Naive thymus-derived CD8-positive, alpha-beta T cell (primary cell): ENCODE measurements at places on chromosomes 1 and 21. TPM values are rescaled to one million over a fixed set of nuclear protein-coding genes. Genes with fewer than 3 reads are reported as not detected.

DNA sequence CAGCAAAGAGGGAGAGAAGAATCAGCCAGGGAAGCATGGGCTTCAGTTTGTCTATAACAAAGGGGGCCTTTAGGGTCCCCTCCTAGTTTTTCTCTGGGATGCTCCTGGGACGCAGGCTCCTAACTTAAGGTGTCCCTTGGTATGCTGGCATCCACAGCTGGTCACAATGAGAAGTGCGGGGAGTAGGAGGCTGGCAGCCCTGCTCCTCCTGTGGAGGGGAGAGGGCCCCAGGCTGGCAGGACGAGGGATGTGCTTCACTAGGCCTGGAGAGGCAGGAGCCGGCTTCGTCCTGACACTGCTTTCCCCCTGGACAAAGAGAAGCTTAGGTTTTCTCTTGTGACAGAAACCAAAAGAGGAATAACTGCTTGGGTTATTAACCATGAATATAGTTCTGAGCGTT is 67.6 kb downstream of the NENF start:
- DNase-seq, result no peak

- no peak for DNase-seq
Measured at GRCh38 chr1:147316968-147317367, 74.5 kb downstream of the CHD1L start.

DNA sequence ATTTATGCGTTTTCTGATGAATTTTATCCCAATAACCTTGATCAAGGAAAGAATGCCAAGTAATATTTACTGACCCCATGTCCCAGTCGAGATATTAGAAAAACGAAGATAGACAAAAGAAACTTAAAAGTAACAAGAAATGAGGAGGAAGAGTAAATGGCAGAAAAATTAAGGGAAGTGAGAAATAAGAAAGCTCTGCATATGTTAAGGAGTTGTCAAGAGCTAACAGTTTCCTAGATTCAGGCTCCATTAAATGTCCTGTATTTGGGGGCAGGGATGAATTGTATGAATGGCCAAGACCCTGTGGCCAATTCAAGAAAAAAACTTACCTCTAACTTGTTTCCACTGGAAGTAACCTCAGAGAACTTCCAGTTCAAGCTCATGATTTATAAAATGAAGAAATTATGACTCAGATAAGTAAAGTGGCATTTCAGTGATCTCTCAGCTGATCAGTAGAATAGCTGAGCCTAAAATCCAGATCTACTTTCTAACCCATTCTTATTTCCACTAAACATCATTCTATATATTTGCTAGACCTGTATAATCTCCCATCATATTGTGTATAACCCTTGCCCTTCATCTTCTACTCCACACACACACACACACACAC is 73.2 kb downstream of the ZC3H11B start:
- DNase-seq, result no peak

DNA sequence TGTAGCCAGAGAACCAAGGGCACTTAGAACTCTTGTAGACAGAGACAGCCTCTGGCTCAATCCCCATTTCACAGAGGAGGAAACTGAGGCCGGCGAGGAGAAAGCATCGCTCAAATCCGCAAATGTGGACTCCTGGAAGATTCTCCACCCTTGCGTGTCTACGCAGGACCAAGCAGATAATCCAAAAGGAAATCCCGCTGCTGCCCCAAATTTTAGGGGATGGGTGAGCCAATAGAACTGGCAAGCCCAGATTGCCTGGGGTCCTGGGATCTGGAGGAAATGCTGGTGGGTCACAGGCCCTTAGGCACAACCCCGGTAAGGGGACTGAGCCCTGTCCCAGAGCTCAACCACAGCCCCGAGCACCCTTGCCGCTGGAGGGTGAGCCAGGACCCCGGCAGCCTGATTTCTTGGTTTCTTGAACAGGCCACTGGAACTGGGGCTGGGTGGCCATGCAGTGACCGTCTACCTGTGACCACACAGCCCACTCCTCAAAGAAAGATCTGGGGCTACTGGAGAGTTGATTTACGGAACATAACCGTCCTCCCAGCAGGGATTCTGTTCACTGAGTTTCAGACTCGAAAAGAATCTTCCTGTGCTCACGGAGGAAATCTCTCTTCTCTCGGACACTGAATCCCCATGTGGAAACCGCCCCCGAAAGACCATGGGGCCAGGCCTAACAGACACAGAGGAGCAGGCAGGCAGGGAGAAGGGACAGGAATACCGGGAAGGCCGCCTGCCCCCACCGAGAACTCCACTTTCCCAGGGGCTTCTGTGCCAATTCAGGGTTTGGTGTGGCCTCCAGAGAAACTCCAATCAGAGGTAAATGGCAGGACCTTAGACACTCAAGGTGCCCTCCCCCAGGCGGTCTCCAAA is 238.4 kb downstream of the NPHP4 start:
- DNase-seq, result no peak

DNA sequence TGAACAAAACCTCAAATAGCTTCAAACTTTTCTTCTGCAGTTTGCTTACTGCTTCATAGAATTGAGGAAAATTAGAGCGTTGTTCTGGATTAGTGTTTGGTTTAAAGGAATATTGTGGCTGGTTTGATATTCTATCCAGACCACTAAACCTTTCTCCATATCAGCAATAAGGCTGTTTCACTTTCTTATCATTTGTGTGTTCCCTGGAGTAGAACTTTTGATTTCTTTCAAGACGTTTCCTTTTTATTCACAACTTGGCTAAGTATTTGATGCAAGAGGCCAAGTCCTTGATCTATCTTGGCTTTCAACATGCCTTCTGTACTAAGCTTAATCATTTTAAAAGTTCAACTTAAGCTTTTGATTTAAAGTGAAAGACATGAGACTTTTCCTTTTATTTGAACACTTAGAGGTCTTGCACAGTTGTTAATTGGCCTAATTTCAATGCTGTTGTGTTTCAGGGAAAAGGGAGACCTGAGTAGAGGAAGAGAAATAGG is 359.1 kb downstream of the S1PR1 start:
- no peak for DNase-seq

DNA sequence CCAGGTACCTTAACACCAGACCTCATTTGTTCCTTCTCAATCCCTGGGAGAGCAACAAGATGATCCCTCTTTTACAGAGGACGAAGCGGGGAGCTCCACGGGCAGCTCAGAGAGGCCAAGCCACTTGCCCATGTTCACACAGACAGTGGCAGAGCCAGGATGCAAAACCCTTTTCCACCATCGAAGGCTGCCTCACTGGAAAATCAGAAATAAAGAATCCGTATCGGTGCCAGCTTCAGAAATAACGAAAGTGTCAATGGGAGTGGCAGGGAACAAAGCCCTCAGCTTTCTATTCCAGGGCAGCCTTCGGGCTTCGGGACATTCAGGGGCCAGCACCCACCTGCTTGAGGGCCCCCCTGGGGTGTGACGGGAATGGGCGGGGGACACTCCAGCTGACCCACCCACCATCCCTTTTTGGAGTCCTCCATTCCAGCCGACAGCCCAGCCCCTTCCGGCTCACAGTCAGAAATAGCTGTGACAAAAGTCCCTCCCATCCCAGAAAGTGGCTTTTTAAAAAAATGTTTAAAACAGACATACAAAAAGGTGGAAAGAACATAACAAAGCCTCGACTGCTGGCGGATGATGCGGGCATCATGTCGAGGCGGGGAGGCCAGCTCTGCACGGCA is 6.0 kb downstream of the IFFO2 start:
- DNase-seq, result no peak

- no peak for DNase-seq
Measured at GRCh38 chr1:68180441-68181164, 51.7 kb downstream of the WLS start.

GRCh38 chr1:29513357-29513756 is 277.0 kb downstream of the PTPRU start:
- no peak for DNase-seq

DNA sequence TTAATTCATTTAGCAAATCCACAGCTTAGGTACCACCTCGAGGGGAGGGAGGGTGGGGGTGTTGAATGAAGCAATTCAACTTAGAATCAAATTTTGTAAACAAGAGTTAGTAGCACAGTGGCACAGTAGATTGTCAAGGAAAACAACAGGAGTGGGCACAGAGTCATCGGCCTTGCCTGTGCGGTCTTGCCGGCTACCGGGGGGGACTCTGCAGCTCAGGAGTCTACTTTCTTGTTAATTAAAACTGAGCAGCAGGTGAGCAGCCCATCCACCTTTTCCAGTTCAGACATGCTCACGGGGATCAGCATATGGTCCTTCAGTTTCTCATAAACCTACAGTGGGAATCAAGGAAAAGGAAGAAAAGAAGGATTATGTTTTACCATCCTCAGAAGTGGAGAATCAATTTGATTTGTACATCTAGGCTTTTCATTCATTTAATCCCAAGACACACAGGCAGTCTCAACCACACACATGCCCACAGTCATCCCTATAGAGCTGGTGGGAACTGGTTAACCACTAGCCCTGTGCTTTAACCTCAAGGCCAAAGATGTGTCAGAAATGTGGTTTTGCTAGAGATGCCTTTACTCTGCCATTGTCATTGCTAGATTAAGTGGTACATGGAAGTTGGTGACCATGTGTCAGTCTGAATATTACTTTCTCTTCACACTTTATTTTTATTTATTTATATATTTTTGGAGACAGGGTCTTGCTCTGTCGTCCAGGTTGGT is 45.0 kb upstream of the BCL10 start:
- DNase-seq, result no peak

GRCh38 chr1:147891088-147891487 is 11.5 kb upstream of the GJA8 start:
- DNase-seq, result no peak

GRCh38 chr1:115408533-115408932 is 70.5 kb upstream of the NGF start:
- DNase-seq, result no peak

GRCh38 chr1:22323141-22323845 is 128.4 kb upstream of the ZBTB40 start:
- no peak for DNase-seq

DNA sequence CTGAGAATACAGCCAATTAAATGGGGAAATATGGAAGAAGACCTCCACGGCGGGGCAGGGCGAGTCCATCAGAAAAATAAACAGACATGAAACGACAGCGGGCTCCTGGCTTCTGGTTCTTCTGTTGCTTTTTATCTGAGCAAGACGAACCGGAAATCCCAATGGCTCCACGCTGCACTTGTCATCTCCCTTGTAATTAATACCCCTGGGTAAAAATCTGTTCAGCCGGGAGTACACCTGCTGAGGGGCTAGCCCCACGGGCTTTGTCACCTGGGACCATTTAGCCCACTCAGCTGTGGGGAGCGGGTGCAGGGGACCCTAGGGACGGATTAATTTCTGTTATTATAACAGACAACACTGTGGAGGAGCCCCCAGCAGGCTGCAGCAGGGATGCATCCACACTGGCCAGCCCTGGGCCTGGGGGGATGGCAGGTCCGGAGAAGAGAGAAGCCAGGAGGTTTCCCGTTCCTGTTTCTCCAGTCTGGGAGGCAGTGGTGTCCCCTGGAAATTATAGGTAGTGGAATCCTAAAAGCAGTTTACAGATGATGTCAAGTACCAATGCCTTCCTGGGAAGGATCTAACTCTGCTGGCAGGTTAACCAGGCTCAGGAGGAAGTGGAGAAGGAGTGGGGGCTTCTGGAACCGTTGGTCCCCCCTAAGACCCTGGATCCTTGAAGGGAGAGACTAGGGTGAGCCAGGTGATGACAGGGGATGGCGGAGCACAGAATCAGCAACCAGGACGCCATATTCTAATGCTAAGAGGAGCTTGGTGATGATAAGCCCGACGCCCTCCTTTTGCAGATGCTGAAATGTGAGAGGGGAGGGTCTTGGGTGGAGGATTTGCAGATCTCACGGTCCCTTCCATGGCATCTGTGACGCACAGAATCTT is 566.1 kb downstream of the PTPRU start:
- no peak for DNase-seq

DNA sequence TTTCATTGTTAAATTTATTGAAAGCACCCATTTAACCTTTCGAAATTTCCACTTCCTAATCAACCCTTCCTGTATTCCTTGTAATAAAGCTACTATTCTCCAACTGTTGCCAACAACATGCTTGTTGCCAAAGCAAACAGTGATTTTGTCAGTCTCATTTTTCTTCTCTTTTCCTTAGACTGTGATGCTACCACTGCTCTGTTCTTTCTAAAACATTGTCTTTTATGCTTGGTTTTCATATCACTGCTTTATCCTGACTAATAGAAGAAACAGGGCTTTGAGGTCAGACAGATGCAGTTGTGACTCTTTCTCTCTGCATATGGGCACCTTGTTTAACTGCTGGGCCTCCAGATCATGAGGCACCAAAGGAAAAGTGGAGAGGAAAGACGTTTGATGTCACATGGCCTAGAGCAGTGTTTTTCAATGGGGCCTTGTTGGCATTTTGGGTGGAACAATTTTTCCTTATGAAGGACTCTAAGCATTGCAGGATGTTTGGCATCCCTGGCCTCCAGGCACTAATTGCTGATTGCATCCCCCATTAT is 56.1 kb downstream of the HMCN1 start:
- DNase-seq, result no peak

DNA sequence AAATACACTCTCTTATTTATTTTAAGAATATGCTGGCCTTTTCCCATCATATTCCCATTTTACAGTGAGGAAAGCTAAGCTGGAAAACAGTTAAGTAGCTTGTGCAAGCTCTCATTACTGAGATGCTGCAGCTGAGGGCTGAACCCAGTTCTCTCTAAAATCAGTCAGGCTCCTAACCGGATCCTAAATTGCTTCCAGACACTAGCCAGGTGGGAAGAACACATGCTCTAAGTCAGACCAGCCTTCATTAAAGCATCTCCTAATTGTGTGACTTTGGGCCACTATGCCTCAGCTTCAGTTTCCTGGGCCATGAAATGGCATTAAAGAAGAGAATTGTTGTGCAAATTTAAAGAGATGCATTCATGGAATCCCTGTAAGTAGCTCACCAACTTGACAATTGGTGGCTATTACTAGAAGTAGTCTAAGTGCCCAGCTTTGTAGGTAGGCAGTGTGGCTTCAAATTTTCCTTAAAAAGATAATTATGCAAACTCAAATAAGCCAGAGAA is 228.4 kb downstream of the DAB1 start:
- no peak for DNase-seq

GRCh38 chr1:101008229-101008834 is 17.3 kb downstream of the DPH5 start:
- DNase-seq, result no peak

DNA sequence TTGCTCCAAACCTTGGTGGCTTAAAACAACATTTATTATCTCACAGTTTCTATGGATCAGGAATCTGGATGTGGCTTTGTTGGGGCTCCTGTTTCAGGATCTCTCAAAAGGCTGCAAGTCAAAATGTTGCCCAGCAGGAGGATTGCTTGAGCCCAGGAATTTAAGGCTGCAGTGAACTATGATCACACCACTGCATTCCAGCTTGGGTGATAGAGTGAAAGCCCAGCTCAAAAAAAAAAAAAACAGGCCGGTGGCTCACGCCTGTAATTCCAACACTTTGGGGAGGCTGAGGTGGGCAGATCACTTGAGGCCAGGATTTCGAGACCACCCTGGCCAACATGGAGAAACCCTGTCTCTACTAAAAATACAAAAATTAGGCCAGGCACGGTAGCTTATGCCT is 30.0 kb downstream of the BCAS2 start:
- no peak for DNase-seq

PTPN7 gene
- 35.9 TPM for total RNA-seq

CACNA1S gene
- total RNA-seq, result not detected

ST6GALNAC3 gene
- 3.6 TPM for total RNA-seq

HMCN1 gene
- total RNA-seq, result 0.26 TPM

PLA2G2C gene
- not detected for total RNA-seq

THEMIS2 gene
- total RNA-seq, result 53.3 TPM

CASQ2 gene
- total RNA-seq, result not detected

ANGEL2 gene
- 98.5 TPM for total RNA-seq

HEATR1 gene
- 50.9 TPM for total RNA-seq

MROH7 gene
- total RNA-seq, result not detected
